Amniotic epithelial cell (primary cell): ENCODE measurements at places on chromosomes 13 and 19.
A peak's percentile ranks its signal among the peaks of the same experiment; 100 is the strongest.

- no peak for DNase-seq
Measured at GRCh38 chr19:41935760-41936415, 7.6 kb upstream of the ERFL start.

- no peak for DNase-seq
Measured at GRCh38 chr13:106263801-106264200, 271.7 kb downstream of the EFNB2 start.

GRCh38 chr13:24511019-24511815, 1.4 kb downstream of the PARP4 start:
- peak; percentile 92 for DNase-seq

- DNase-seq, result peak; percentile 22
Measured at GRCh38 chr13:20332361-20333096, 100.4 kb upstream of the GJB6 start.

DNA sequence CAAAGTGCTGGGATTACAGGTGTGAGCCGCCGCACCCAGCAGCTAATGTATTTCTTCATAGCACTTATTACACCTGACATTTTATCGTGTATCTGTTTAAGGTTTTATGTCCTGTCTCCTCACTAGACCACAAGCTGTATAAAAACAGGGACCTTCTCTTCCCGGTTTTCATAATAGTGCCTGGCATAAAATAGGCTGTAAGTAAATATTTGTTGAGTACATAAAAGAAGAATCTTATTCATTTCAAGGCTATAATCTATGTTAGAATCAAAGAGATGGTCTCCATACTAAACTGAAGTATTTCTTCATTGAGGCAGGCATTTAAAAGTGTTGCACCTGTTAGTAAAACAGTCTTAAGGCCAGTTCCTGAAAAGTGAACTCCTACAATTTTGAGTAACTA, 194.0 kb downstream of the SHISA2 start:
- no peak for DNase-seq

DNA sequence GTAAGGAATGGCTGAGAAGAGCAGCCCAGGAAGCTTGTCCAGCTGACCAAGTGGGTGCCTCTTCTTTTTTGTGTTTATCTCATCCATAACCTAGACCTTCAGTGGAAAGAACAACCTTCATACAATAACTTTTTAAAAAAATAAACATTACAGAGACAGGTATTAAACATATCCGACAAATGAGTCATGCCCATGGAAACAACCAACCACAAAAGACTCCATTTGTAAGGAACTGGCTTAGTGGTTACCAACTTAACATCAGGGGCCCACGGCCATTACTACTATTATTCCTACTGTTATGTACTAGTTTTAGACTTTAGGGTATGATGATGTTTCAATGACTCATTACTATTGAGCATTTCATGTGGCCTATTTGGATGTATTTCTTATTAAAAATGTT, 191.7 kb upstream of the SERP2 start:
- DNase-seq, result no peak

DNA sequence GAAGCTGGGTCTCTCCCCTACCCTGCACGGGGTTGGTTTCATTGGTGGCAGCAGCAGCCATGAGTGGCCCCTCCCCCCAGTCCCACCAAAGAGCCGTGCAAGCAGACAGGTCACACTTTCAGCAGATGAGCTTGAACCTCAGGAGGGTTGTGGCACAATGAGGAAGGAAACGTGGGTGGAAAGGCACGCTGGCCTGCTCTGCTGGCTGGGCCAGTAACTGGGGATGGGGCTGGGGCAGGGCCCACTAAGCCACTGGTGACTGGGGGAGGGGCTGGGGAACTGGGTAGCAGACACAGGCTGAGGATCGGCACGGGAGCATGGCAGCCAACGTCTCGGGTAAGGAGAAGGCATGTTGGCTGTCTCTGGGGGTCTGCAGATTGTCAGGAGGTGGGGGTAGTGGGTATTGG, at the start of gene P2RY11:
TSS of gene P2RY11 (plus strand) at position 289 of the 407 bp plus-strand sequence. CDS start at position 318, 29 bp downstream.
- DNase-seq, result no peak

- peak; percentile 67 for DNase-seq
Measured at GRCh38 chr19:46513461-46514236, 18.0 kb upstream of the PNMA8B start.

DNA sequence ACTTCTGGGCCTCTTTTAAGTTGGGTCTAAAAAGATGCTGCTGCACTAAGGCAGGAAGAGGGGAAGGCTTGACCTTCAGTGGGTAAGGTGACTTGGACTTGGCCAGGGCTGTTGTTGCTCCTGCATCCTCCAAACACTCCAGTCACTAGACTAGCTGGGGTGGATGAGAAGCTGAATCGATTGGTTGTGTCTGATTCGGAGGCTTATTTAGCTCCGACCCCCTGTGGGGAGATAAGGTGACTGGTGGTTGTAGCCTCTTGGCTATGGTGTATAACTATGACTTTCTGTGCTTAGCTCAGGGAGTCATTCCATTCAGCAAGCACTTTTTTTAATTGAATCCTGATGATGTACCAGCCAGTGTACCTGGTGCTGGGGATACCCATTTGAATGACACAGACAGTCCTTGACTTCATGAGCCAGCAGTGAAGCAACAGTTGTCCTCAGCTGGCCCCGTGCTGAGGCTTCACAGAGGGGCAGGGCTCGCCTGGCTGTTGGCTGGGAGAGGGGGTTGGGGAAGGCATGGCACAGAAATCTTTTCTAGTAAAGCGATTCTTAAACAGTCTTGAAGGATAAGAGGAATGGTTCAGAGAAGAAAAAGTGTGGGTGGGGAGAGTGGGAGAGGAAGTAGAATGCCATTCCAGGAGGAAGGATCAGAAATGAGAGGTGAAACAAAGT, 9.9 kb downstream of the PCDH8 start:
- DNase-seq, result no peak

- DNase-seq, result no peak
Measured at GRCh38 chr19:49071860-49072547, 495 bp downstream of the KCNA7 start.

DNA sequence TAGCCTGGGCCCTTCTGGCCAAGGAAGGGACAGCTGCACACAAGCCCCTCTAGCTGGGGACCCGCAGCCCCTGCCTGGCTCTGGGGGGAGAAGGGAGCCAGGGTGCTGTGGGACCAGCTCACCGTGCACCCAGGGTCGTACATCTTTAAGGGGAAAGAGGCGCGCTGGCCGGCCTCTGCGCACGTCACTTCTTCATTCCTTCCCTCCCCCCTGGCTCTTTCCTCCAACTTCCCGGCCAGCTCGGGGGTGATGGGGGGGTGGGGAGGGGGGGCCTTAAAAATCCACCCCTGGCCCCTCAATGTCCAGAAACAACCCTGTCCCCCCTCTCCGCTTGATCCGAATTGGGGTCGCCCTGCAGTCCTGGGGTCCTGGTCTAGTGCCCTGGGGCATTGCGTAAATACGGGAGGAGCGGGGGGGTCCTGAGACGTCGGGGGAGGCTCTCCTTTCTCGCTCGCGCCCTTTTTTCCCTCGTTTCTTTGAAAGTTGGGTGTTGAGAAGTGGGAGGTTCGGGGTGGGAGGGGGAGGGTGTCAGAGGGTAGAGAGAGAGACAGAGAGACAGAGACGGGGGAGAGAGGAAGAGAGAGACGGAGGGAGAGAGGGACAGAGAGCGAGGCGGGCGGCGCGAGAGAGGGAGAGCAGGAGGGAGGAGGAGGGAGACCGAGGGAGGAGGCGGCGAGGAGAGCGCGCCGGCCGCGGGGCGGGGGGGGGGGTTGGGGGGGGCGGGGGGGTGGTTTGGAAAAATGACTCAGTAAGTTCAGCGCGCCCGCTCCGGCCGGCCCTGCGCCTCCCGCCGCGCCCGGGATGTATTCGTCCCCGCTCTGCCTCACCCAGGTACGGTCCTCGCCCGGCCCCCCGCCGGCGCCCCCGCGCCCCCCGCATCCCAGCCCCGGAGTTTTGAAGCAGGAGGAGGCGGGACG, at the start of gene NFIC:
TSS of gene NFIC (plus strand) at position 748 of the 917 bp plus-strand sequence. CDS start at position 802, 54 bp downstream.
- DNase-seq, result peak; percentile 88

- no peak for DNase-seq
Measured at GRCh38 chr19:49874503-49875157, 2.5 kb downstream of the AKT1S1 start.

- no peak for DNase-seq
Measured at GRCh38 chr13:31435536-31435935, 235.8 kb downstream of the B3GLCT start.

- no peak for DNase-seq
Measured at GRCh38 chr13:99370481-99371275, 63.5 kb upstream of the GPR183 start.

DNA sequence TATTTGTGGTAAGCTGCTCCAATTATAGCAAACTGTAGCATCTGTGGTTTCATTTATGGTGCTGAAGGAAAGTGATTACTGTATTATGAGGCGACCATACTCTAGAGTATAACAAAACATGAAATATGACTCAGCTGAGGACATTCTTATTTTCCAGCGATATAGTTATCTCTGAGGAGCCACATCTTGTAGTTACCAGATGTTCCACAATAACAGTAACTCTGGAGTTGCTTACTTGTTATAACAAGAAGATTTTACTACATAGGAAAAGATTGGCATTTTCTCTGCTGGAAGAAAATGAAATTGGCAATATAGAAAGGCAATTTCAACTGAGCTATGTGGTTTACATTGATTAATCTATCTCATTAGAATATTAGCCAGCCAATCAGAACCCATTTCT, 1634.2 kb downstream of the PCDH9 start:
- peak; percentile 63 for DNase-seq

DNA sequence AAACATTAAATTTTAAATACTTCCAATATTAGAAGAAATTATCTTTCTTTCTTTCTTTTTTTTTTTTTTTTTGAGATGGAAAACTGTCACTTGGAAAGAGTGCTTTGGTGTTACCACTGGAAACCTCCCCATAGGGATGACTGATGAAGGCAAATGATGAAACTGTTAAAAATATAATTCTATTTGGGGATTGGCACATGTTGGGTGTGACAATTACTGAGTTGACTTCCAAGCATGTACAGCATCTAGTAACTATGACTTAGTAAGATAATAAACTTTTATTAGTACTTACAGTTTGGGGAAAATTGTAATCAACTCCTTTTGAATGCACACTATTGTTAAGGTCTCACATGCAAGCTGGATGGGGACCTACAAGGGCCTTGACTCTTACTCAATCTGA, 592.5 kb downstream of the KCTD12 start:
- DNase-seq, result peak; percentile 7

- no peak for DNase-seq
Measured at GRCh38 chr13:70191034-70191433, 82.8 kb upstream of the KLHL1 start.

GRCh38 chr13:26528527-26528926, 29.0 kb upstream of the WASF3 start:
- DNase-seq, result no peak

GRCh38 chr13:34076943-34077703, 259.2 kb downstream of the RFC3 start:
- peak; percentile 27 for DNase-seq

DNA sequence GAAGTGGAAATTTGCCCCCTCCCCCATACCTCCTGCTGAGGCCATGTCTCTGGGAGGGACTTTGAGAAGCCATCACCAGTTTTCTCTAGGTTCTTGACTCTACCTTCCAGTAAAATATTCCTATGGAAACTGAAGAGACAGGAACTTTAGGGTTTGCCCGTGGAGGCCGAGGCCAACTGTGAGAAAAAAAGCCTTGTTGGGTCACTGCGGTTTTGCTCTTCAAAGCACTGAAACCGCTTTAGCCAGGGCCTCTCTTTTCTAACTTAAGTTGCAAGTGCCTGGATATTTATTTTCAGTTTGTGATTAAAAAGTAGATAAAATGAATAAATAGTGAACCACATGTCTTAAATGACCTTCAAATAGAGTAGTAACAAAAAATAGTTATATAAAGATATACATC, 159.7 kb upstream of the TSC22D1 start:
- no peak for DNase-seq

GRCh38 chr19:3817761-3818160, 31.6 kb upstream of the MATK start:
- DNase-seq, result no peak

DNA sequence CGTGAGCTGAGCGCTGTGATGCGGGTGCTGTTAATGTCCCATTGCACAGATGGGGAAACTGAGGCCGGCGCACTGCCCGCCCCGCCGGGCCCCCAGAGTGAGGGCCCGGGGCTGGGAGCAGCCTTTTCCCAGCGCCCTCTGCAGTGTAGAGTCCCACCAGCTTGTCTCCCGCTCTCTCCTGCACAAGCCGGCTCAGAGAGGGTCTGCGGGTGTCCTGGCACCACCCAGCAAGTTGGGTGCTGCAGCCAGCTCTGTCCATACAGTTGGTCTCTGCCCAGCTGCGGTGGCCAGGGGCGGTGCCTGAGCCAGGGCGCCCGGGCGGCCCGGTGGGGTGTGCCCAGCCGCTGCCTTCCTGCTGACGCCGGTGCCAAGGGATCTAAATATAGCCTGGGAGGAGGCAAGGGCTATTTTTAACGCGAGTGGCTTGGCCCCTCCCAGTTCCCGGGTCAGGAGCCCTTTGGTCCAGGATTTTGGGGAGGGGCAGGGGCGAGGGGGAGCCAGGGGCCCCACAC, 19.3 kb downstream of the GADD45B start:
- peak; percentile 45 for DNase-seq

GRCh38 chr19:32269831-32270230, 75.6 kb upstream of the ZNF507 start:
- no peak for DNase-seq

GRCh38 chr13:99315186-99315585, 8.0 kb upstream of the GPR183 start:
- no peak for DNase-seq

- no peak for DNase-seq
Measured at GRCh38 chr13:53545340-53545941, 516.8 kb downstream of the OLFM4 start.

DNA sequence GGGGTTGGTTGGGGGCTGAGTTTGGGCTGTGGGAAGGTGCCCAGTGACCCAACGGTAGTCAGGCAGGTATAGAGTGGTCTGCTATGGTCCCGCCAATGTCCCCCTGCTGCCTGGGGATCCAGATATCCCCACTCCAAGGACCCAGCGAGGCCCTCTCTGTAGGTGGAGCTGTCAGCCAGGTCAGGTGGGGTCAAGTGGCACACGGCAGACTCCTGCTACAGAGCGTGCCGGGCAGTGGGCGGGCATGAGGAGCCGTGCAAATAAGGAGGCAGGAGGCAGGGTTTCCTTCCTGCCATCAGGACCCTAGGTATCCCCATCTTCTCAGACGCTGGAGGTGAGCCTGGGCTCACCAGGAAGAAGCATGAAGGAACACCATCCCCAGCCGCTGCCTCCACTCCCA, 14.9 kb downstream of the EVI5L start:
- DNase-seq, result no peak

- peak; percentile 65 for DNase-seq
Measured at GRCh38 chr13:41905600-41906254, 55.2 kb downstream of the VWA8 start.

DNA sequence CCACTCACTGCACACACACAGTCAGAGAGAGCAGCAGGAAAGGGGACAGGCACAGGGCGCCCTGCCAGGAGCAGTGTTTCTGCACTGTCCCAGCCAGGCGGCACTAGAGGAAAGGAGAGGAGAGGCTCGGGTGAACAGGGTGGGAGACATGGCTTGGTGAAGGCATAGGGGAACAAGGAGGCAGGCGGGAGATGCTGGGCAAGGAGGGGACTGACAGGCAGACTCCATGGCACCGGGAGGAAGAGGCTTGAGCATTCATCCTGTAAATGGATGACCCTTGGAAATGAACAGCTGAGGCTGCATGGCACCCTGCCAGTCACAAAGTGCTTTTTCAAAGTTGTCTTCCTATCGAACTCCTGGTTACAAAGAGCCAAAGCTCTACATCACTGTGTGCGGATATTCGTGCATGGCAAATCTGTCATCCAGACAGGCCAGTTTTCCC, 22.4 kb downstream of the MED26 start:
- no peak for DNase-seq

GRCh38 chr19:51719251-51719988, 4.4 kb downstream of the HAS1 start:
- no peak for DNase-seq
